MM.1S (cell line): ENCODE measurements at places on chromosomes 16 and 17.

- no peak for DNase-seq
These were observed 8.4 kb downstream of the KRT39 start for GRCh38 chr17:40958086-40958953.

- DNase-seq: peak; percentile 91
These were observed 5.2 kb downstream of the SLFN11 start for GRCh38 chr17:35368081-35368830.

- peak; percentile 66 for DNase-seq
These were observed 787 bp downstream of the CTCF start for GRCh38 chr16:67562918-67563707.

DNA sequence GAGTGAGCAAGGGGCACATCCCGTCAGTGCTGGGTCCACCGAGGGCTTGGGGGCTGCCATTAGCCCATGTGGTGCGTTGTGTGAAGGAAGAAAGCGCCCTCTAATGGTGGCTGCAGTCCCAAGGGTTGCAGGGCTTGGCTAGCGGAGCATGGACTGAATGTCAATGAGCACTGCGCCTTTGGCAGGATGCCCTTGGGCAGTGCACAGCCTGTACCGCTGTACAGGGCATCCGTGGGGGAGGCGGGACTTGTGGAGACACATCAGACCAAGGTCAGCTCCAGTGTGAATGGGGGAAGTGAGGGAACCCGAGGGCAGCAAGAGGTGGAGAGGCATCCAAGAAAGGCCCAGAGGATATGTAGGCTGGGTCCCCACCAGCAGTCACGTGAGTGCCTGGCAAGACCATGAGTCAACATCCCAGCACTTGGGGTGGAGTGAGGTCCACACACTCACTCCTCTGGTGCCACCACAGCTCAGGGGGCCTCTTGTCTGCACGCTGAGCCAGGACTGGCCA, 75.5 kb upstream of the MED9 start:
- DNase-seq: no peak

DNA sequence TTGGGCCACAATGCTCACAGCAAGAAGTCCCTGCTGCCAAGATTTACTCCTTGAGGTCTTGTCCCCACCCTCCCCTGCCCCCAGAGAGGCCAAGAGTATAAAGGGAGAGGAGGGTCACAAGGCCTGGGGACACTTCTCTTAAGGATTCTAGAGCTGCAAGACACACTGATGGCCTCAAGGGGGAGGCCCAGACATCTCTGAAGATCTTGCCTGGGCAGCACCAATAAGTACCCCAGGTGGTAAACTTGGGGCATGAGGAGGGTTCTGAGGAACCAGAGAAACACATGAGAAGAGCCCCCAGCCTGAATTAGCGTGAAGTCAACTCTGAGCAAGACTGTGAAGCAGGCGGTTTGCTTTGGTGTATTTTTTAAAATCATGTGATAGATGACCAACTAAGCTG, 26.8 kb upstream of the MTMR4 start:
- peak; percentile 38 for DNase-seq

DNA sequence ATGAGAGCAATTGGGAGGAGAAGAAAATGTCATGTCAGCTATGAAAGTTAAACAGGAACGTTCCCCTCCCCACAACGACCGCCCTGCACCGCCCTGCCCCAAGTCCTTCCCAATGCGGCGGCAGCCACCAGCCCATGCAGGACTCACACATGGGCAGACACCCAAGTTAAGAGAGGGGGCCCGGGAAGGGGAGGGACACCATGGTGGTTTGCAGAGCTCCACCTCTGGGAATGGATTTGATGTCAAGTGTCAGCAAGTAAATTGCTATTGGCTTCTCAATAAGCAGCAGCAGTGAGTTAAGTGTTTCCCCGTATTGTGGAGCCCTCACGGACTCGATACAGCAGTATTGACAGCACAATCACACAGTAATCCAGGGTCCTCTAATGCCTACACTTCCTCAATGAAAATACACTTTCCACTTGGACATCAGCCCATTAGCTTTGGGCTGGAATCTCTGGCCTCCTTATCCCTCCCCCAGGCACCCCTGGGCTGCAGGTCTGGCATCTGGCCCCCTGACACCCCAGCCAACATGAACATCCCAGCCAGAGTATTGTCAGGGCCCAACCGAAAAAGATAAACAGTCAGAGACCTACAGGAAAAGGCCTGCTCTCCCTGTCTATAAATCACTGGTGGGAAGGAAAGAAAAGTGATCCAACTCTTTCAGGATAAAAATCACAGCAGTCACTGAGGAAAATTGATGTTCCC, 22.6 kb downstream of the ZFHX3 start:
- DNase-seq: no peak

GRCh38 chr17:28521311-28522085, 15.3 kb downstream of the FOXN1 start:
- no peak for DNase-seq

DNA sequence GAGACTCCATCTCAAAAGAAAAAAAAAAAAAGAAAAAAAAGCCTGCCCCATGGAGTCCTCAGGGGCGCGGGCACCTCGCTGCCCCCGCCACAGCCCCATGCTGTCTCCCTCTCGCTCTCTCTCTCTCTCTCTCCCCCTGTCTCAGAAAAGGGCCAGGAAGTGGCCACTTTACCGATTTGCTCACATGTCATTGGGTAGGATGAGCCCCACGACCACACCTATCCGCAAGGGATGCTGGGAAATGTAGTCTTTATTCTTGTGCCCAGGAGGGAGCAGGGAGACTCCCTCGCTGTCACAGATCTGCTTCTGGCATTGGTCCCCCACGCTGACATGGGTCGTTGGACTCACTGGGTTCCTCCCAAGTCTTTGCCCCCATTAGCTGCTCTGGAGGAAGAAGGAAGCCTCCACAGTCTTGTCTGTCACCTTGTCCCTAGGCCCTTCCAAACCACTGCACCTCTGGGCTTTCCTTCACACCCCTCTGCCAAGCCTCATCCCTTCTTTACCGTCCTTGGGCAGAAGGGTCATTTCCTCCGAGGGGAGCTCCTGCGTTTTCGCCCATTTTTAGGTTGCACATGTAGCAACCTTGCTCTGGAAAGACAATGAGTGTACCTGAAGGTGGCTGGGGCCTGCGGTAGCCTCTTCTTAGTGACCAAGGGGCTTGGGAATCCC, 6.9 kb upstream of the GJD3 start:
- DNase-seq: no peak

- DNase-seq: peak; percentile 19
These were observed 100.8 kb downstream of the ABCC12 start for GRCh38 chr16:48054881-48055601.

DNA sequence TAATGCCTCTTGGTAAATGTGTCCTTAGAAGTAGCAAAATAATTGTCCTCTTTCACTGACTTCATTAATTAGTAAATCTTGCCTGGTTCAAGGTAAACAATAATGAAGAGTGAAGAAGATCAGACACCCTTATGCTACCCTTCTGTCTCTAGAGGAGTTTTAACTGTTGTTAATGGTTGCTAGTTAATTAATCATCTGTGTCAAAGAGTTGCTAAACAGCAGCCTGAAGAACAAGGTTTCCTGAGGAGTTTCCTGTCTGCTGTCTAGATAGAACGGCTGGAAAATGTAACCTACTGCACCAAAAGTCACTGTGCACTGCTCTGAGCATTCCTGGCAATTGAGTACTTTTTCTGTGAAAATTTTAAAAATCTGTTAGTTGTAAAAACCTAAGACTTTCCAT, 131.3 kb downstream of the NLK start:
- no peak for DNase-seq

- no peak for DNase-seq
These were observed 232.4 kb upstream of the PSMD7 start for GRCh38 chr16:74064120-74064735.

DNA sequence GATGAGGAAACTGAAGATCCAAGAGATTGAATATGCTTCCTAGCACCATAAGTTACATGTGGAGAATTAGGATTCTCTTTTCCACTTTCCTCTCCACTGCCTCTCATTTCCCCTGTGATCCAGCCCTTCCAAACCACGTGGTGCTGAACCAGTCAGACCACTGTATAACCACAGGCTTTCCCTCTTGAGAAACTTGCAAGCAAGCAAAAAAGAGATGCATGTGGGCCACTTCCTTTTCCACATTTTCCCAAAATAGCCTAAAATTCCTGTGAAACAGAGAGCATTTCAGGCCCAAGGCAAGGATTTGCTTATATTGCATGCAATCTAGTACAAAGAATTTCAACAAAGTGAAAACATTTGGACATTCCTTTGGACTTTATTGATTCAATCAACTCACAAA, 59.3 kb upstream of the KSR1 start:
- DNase-seq: no peak

GRCh38 chr17:63335831-63336230, 110.3 kb downstream of the CYB561 start:
- no peak for DNase-seq

GRCh38 chr17:79671085-79671694, 59.6 kb upstream of the ENPP7 start:
- no peak for DNase-seq

DNA sequence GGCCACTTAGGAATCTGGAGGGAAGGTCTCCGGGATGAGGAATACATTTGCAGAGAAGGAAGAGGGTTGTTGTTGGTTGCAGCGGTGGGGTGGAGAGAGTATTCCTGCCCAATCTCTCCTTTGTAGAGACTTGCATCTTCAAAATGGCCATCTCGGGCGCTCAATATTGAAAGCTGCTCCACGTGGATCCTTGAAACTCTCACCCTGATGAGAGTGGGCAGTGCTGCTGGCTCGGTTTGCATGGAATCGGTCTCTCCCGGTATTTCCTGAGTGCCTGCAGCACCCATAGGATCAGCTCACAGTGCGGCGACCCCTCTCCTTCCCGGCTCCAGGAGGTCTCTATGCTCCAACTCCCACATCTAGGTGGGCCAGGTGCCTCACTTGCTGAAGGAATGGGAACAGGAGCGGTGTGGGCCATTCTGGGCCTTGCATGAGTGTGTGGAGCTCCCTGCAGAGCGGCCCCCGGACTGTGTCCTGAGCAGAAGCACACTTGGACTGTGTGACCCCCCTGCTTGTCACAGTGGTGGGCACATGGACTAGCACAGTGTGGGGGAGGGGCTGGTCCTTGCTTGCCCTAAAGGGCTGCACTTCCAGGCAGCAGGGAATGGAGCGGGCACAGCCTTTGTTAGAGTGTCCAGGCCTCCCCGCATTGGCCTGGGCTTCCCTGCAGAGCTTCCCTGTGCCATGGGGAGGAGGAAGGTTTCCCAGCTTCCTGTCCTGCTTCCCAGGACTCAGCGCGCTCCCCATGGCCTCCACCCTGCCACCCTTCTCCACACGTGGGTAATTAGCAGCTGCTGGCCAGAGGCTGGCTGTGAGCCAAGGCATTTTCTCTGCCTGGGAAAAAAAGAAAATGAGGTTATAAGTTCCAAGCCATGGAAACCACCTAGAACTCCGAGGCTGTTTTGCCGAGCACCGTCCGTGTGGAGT, 139.3 kb downstream of the IRF8 start:
- DNase-seq: no peak

GRCh38 chr17:41678411-41678906, 10.2 kb upstream of the EIF1 start:
- DNase-seq: no peak

DNA sequence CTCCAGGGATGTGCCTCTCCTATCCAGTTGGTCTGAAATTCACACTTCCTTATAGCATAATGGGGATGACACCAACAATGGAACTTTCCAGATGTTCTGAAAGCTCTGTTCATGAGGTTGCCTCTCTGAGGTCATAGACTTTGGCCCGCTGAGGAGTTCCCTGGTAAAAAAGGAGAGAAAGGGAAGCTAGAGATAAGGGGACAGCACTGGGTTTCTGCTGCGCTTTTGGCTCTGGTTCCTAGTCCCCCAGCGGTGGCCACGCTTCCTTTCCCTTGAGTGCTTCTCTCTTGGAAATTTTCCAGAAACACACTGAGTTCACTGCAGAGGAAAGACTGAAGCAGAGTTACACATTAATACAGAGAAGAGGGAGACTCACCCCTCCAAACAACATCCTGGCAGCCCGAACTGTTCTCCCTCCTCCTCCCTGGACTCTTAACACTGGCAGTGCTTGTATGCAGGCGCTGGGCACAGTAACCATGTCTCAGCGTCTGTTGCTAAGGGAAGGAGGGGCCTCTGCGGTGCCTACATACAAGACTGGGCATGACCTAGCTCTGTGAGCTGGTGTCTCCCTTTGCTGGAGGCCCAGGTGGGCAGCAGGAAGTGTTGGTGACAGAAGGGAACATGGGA, at the start of gene DNAH3:
Gene DNAH3, minus strand, starts transcription at position 472 of the 627 bp plus-strand sequence. CDS start 527 bp downstream, outside the sequence.
- no peak for DNase-seq

GRCh38 chr16:14050291-14051027, 20.7 kb upstream of the MRTFB start:
- DNase-seq: no peak

DNA sequence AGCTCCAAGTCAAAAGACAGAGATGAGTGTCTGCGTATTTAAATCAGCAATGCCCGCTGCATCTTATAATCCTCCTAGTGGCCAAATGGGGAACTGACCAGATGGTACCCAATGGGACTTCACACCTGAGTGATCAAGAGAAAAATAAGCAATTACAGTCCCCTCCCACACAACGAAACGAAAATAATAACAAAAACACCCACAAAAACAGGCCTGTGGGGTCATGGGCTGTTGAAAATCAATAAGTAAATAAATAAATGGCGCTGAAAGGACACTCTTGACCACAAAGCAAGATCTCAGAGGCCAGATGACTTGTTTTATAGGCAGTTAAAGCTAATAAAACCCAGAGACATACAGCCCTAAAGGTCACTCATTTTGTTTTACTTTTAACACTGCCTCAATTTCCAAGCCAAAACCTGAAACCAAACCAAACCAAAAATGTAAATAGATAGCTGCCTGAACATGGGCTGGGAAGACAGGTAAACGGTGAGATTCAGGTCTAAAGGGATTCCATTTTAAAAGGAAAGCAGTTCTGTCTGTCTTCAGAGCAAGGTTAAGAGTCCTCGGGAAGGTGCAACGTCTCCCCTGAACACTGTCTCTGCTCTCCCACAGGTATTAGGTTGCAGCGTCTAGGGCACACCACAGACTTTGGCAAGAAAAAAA, 1.3 kb downstream of the ZNF821 start:
- peak; percentile 89 for DNase-seq

GRCh38 chr16:25018972-25019617, 3.9 kb upstream of the ARHGAP17 start:
- DNase-seq: peak; percentile 58

- no peak for DNase-seq
These were observed 172.8 kb downstream of the RBFOX3 start for GRCh38 chr17:79438058-79438457.

DNA sequence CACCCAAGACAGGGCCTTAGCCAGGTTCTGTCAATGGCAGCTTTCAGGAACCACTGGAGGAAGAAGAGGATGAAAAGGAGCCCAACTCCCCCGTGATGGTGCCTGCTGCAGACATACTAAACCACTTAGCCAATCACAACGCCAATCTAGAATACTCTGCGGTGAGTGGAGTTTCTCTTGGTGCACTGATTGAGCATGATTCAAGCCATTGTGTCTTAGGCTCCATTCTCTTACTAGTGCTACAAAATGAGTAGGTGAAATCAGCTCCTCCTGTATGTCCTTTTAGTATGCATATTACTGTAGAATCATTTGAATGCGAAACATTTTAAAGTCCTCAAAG, 1.4 kb downstream of the SETD6 start:
- DNase-seq: no peak
